Fibroblast of the aortic adventitia (primary cell): ENCODE measurements at places on chromosomes 1 and 21. TPM values are rescaled to one million over a fixed set of nuclear protein-coding genes. Genes with fewer than 3 reads are reported as not detected.

Gene PODN
- total RNA-seq, result 47.5 and 176 TPM in 2 replicates

Gene SLC25A34
- 0.54 and 0.65 TPM in 2 replicates for total RNA-seq

Gene SLC1A7
- 0.41 and 3.8 TPM in 2 replicates for total RNA-seq

Gene ZNHIT6
- total RNA-seq, result 17.9 and 18.1 TPM in 2 replicates

Gene CNR2
- under 0.01 TPM in 1 of 2 replicates, not detected in the other for total RNA-seq

Gene F11R
- 0.36 and 3.3 TPM in 2 replicates for total RNA-seq
